ENCODE measurements at places on chromosomes 5 and 9.
A peak's percentile ranks its signal among the peaks of the same experiment; 100 is the strongest.

GRCh38 chr5:122665051-122665450 lies 109.8 kb upstream of the SNX2 start:
- no peak for DNase-seq

GRCh38 chr9:94973451-94973941 lies 247.0 kb downstream of the AOPEP start:
- DNase-seq: no peak

GRCh38 chr5:1421521-1422341 lies 23.5 kb downstream of the SLC6A3 start:
- DNase-seq: no peak

- no peak for DNase-seq
Measured at GRCh38 chr9:126504086-126504976, 109.4 kb upstream of the LMX1B start.

DNA sequence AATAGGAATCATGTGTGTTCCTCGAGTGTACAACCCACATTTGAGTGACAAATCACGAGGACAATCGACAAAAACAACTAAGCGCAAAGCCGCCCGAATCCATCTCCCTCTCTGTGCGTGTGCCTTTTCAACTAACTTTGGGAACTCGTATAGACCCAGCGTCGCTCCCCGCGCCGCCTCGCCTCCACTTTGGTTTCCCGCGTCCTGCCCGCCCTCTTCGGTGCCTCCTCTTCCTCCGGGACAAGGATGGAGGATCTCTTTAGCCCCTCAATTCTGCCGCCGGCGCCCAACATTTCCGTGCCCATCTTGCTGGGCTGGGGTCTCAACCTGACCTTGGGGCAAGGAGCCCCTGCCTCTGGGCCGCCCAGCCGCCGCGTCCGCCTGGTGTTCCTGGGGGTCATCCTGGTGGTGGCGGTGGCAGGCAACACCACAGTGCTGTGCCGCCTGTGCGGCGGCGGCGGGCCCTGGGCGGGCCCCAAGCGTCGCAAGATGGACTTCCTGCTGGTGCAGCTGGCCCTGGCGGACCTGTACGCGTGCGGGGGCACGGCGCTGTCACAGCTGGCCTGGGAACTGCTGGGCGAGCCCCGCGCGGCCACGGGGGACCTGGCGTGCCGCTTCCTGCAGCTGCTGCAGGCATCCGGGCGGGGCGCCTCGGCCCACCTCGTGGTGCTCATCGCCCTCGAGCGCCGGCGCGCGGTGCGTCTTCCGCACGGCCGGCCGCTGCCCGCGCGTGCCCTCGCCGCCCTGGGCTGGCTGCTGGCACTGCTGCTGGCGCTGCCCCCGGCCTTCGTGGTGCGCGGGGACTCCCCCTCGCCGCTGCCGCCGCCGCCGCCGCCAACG lies at the start of gene GPR150:
Gene GPR150 (plus strand): TSS at position 58 of the 840 bp plus-strand sequence. CDS start 189 bp downstream, at position 247.
- DNase-seq: peak; percentile 17

DNA sequence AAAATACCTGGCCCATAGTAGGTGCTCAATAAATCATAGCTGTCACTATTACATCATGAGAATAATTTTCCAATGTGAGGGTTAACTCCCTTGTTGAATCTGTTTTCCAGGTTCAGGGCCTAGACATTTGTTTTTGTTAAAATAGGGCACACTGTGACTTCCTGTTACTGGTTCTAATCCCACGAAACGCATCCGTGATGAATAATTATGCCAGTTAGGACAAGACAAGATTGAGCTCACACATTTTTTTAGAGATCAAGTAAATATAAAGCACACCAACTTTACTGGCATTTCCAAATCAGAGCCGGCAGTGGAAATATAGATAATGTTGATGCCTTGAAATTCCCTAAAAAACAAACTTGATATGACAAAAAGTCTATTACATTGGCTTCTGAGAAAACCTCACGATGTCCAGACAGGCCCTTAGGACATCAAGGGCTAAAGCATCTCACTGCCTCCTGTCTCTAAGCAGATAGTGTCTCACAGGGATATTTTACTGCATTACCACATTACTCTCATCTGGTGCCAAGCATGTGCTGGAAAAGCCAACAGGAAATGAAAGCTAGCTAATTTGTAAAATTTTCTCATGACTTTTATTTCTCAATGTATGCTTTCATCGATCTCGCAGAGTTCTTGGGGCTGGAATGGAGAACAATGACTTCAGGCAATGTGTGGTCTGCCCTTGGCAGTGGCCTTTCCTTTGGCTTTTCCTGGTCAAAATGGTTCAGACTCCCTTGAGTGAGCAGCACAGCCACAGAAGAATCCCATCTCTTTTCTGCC lies 414.3 kb upstream of the PAPPA start:
- DNase-seq: no peak

GRCh38 chr5:163564321-163564938 lies 59.0 kb downstream of the MAT2B start:
- DNase-seq: peak; percentile 35

DNA sequence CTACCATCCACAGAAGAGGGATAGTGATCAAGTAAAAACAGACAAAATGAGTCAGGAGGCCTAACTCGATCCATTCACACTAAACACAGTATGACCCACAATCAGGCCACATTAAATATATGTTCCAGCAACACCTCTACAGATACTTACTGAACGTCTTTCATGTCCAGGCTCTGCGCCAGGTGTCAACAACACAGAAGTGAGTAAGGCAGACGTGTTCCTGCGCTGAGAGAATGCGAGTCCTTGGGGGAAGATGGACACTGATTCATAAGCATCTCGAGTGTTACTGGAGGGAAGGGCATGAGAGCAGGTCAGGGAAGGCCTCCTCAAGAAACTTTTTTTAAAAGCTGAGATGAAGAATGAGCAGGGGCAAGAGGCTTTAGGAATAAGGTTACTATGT lies 164.3 kb upstream of the CLINT1 start:
- no peak for DNase-seq

GRCh38 chr9:133527444-133527920 lies 2.7 kb upstream of the MYMK start:
- no peak for DNase-seq

DNA sequence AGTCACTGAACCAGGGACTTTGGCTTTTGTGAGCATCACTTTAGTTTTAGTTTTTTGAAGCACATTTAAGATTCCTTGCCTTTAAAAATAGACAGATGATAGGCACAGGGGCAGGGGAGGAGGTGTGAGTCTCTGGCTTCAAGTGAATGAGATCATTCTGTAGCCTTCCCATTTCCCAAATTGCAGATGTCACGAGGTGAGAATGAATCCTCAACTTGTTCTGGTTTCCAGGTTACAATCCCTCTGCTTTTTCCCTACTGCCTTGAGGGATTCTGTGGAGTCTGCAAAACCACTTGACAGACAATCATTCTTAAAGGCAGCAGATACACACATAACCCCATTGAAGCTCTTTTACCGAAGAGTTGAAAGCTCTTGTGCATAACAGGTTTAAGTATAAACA lies 332.4 kb downstream of the DMAC1 start:
- DNase-seq: no peak

DNA sequence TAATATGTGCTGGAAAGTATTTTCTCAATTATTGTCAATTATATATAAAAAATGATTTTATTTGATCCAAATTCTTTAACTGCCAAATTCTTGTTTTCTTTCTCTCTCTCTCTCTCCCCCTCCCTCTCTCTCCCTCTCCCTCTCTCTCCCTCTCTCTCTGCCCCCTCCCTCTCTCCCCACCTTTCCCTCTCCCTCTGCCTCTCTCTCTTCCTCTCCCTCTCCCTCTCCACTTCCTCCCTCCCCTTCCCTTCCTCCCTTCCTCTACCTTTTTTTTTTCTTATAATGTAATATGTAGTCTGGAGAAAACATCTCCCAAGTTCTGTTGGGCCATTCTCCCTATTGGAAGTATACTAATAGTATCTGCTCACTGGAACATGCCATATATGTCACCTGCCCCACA lies 6.4 kb upstream of the RFX3 start:
- no peak for DNase-seq

DNA sequence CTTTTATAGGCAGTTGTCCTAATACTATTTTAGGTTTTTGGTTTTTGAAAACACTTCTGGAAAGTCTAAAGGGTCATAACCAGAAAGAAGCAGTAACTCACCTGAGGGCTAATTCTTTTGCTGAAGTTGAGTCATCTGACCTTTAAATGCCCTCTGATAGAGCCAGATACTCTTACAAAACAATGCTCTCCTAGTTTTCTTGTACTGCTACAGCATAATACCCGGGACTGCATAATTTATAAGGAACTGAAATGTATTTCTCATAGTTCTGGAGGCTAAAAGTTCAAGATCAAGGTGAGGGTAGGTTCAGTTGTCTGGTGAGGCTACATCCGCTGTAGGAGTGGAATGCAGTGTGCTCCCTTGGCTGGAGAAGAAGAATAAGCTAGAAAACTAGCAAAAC lies 670.3 kb downstream of the TLE4 start:
- DNase-seq: no peak

DNA sequence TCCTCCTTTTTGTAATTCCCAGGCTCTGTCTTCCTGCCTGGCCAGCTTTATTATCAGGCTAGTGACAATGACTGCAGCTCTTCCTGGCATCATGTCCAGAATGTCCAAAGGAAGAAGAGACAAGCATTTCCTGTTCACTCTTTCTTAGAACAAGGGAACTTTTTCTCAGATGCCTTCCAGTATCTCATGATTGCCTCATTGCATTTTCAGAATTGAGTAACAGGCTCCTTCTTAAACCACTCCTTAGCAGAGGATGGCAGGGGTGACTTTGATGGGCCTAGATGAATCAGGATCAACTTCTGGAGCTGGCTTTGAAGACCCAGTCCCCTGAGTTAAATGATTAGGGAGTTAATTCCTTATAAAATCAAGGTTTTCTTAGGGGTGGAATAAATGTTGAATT lies 92.9 kb upstream of the RASGRF2 start:
- DNase-seq: no peak
